Stimulated activated CD8-positive, alpha-beta memory T cell treated with anti-CD3 and anti-CD28 coated beads, Interleukin-2, amount 100 ng/mL, for 48 hours (primary cell): ENCODE measurements at places on chromosomes 1 and 21.

DNA sequence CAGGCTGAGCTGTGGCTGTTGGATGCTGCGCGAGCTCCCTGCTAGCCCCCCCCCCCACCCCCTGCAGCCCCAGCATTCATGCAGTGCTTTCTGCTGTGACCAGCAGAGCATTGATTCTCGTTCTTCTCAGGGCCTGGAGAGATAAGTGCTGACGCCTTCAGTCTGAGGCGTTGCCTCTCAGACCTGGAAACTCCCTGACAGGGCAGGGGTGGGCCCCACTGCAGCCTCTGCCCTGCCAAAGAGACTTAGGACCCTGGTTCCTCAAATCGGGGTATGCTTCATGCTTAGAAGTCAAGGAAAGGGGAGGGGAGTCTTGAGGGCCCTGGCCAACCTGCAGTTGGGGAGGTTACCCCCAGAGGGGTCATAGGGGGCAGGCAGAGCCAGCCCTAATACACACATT, 38.5 kb downstream of the PTPRF start:
- no peak for DNase-seq

- no peak for DNase-seq
Measured at GRCh38 chr1:109808703-109809102, 45.0 kb upstream of the EPS8L3 start.

- no peak for DNase-seq
Measured at GRCh38 chr1:230009611-230010313, 57.3 kb upstream of the GALNT2 start.

DNA sequence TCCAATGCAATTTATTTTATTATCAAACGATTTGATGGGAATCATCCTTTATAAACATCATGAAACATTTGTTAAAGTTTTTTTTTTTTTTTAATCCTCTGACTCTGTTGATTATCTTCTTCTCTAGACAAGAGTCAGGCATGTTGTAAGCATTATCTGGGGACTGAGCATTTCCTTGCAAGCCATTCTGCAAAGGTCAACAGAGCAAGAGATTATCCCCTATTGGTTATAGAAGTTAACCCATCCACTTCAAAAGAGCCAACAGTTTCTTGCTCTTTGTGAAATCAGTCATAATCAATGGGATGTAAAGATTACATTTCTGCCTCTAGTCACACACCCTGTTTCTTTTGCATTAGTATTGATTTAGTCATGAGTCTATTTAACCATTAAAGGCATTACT, 368.8 kb upstream of the ADGRL4 start:
- no peak for DNase-seq

GRCh38 chr1:47841356-47841755, 155.8 kb downstream of the TRABD2B start:
- no peak for DNase-seq

DNA sequence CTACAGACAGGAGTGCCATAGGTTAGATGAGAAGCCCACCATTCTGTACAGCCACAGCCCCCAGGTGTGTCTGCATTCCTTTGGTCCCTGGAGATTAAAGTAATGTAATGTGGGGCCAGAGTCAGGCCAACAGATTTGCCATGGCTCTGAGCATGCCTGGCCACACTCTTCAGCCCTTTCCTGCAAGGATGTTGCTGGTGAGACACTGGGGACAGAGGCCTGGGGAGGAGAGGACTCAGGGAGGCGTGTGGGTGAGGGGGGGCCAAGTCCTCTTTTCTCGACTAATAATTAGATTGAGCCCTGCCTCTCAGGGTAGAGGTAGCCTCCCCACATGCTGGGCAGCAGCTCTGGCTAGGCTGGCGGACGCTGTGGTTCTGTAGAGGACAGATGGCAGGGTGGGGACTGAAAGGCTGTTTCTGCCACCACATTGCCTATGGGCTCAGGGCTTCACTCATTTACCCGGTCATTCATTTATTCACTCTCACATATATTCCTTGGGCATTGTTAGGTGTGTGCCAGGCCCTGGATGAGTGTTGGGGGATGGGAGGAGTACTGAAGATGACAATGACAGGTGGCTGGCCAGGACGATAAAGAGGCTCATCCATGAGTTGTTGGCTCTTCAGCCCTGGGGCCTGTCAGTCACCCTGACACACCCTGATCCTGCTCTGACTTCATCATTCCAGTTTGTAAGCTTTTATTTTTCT, 7.1 kb upstream of the PRCC start:
- DNase-seq, result no peak

DNA sequence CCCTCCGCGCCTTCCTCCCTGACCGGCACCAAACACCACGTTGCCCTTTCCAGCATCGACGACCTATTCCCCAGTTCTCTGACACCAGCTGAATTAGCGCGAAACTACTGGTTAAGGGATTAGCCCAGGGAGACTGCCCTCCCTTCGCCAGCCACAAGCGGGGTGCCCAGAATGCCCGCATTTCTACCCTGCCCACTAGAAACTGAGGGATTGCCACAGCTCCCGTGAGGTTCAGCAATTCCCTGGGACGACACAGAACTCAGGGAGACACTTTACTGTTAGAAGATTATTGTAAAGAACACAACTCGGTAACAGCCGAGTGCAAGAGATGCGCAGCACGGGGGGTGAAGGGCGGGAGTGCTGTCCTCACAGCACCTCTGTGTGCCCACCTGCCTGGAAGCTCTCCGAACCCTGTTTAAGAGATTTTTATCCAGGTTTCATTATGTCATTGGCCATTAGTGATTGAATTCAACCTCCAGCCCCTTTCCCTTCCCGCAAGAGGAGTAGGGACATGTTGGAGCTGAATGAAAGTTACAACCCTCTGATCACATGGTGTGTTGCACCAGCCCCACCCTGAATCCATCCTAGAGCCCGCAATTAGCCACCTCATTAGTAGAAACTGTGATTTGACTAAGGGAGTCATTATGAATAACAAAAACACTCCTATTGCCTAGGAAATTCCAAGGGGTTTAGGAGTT, 15.8 kb upstream of the RIPPLY3 start:
- DNase-seq, result no peak

- DNase-seq, result no peak
Measured at GRCh38 chr1:43267291-43267805, 2.4 kb upstream of the TMEM125 start.

DNA sequence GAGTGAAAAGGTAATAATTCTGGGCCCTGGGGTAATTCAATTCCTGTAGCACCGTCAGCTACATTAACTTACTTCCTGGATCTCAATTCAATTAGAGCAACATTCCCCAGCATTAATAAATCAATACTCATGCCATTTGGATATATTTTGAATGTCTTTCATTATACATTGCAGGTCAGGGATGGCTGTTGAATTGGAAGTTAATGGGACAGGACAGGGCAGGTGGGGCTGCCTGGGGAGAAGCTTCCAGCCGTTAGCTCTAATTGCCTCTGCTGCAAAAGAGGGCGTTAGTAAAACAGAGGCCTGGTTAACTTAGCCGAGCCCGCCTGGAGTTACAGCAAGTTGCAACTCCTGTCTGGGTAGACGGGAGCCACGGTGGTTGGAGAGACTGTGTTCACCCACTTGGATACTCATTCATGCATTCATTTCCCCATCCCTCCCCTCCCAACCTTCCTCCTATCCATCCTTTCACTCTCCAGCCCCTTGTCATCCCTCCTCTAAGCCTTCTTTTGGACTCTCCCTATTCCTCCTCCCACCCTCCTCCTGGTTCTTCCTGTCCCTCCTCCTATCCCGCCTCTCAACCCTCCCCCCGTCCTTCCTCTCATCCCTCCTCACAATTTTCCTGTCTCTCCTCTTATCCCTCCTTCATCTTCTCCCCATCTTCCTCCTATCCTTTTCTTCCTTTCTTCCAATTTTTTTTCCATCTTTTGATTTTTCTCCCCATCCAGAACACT, 137.6 kb upstream of the RUNX3 start:
- no peak for DNase-seq

- no peak for DNase-seq
Measured at GRCh38 chr21:35265170-35265877, 216.2 kb upstream of the RUNX1 start.

- no peak for DNase-seq
Measured at GRCh38 chr1:56206391-56206790, 373.0 kb downstream of the PLPP3 start.

- DNase-seq, result no peak
Measured at GRCh38 chr21:36127250-36127904, 7.5 kb upstream of the CBR3 start.

DNA sequence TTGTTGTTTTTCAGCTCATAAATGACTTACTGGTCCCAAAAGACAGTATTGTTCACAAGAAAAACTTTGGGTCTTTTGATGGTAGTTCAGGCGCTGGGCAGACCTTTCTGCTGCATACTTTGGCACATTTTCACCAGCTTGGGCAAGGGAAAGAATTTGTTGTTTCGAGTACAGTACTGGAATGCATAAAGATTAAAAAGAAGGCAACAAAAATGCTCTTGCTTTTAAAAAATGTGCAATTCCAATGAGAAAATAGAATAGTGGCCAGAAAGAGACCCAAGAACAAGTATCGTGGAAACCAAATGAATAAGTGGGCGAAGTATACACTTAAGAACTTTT, 56.0 kb downstream of the CLIC6 start:
- DNase-seq, result no peak

GRCh38 chr1:12656575-12656974, 12.7 kb downstream of the AADACL4 start:
- no peak for DNase-seq

DNA sequence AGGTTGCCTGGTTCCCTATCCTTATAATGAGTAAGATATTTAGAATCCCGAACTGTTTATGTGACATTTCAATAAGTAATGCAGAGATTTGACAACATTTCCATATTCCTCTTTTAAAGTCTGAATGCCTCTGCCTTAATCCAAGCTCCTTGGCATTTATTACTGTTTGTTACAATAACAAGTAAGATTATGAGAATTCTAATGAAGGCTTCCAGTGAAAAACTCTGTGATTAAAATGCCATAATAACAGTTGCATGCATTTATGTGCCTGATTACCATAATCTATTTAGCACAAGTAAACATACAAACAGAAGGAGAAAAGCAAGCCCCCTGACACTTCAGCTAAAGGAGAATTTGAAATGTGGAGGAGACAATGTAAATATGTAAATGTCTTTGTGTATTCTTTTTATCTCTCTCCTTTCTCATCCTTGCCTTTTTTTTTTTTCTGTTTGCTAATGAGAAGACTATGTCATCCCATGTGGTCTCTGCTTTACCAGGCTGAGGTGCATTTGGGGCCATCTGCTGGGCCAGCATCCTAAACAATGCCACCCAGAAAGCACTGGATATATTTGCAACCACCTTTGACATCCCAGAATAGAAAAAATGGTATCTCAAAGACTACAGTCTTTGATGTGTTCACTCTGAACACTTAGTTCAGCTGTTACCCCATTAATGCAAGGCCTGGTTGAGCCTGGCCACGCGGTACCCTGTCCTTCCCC, 17.2 kb upstream of the OLIG2 start:
- no peak for DNase-seq

- no peak for DNase-seq
Measured at GRCh38 chr1:226785805-226786204, 46.7 kb upstream of the ITPKB start.

DNA sequence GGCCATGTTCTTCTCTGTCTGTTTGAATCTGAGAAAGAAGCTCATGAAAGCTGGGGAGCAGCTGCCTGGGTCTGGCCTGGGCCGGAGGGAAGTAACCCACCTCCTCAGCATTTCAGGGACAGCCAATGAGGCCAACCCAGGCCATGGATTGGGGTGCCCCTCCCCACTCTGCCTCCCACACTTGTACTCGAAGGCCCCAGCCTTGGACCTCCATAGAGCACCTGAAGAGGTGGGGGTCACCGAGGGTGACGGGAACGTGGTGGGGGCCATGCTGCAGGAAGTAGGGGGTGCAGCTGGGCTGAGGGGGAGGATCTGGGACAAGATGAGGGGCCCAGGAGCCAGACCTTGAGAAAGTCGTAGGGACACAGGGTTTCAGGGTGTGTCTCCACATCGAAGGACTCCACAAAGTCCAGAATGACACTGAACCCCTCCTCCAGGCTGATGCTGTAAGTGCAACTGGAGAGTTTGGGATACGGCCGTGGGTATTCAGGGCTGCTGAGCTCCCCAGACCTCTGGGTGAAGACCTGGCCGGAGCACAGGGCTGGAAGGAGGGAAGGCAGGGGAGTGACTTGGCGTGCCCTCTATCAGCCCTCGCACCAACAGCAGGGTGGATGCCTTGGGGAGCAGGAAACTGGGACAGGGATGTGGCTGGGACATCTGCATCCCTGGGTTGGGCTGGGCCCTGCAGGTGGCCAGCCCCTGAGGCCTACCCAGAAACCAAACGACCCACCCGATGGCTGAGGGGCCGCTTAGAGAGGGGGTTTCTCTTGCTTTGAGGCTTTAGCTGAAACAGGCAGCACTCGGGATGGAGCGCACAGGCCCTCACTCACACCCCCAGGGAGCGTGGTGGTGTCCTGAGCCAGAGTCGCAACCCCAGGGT, 3.8 kb downstream of the MASP2 start:
- DNase-seq, result no peak

DNA sequence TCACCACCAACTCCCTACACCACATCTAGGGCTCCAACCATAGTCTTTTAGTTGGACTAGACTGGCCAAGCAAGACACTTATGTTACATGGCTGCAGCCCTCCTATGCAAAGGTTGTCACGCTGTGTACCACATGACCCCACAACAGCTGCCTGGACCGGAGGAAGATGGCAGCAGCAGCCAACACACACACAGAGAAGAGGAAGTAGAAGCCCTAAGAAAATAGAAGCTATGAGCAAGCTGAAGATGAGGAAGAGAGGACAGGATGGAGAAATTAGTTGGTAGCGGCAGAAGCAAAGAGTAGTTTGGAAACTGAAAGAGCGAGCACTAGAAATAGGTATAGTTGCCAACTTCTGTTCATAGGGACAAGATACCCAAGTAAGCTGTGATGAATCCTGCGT, 60.8 kb upstream of the RALGPS2 start:
- DNase-seq, result no peak

- DNase-seq, result no peak
Measured at GRCh38 chr1:77659879-77660593, 22.4 kb downstream of the ZZZ3 start.

- no peak for DNase-seq
Measured at GRCh38 chr21:36806103-36806502, 107.2 kb downstream of the SIM2 start.

DNA sequence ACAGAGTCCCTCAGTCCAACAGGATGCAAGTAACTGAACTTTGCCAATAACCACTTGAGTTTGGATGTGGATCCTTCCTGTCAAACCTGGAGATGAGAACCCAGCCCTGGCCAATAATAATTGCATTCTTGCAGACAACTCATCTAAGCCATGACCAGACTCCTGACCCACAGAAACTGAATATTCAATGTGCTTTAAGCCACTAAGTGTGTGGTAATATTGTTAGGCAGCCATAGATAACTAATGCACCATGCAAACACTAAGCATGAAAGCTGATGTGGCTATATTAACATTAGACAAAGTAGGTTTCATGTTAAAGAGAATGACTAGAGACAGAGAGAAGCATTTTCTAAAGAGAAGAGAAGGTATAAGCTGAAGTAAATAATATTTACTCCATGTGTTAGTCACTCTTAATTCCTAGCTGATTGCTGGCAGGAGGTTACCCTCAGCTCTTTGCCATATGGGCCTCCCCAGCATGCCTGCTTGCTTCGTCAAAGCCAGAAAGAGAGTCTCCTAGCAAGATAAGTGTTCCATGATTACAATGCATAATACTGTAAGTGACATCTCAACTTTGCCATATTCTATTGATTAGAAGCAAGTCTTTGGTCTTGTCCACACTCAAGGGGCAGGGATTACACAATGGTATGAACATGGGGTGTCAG, 276.4 kb upstream of the PLXNA2 start:
- no peak for DNase-seq

GRCh38 chr1:40766560-40766959, 17.0 kb upstream of the KCNQ4 start:
- no peak for DNase-seq
